ENCODE measurements at places on chromosomes 16 and 17.
A peak's percentile ranks its signal among the peaks of the same experiment; 100 is the strongest.

DNA sequence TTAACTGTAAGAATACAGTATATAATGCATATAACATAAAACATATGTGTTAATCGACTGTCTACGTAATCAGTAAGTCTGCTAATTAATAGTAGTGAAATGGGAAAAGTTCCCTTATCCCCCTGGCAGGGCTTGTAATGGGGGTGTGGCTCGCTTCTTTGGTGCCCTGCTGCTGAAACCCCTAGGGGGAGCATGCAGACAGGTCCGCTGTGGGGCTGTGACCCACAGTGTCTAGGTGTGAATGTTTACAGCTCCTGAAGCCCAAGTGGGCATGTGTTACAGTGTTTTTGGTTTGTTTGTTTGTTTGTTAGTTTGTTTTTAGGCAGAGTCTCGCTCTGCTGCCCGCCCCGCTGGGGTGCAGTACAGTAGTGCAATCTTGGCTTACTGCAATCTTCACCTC, 495.7 kb downstream of the SHISA9 start:
- DNase-seq, result no peak

- DNase-seq, result no peak
Measured at GRCh38 chr16:87959391-87959990, 8.3 kb downstream of the BANP start.

DNA sequence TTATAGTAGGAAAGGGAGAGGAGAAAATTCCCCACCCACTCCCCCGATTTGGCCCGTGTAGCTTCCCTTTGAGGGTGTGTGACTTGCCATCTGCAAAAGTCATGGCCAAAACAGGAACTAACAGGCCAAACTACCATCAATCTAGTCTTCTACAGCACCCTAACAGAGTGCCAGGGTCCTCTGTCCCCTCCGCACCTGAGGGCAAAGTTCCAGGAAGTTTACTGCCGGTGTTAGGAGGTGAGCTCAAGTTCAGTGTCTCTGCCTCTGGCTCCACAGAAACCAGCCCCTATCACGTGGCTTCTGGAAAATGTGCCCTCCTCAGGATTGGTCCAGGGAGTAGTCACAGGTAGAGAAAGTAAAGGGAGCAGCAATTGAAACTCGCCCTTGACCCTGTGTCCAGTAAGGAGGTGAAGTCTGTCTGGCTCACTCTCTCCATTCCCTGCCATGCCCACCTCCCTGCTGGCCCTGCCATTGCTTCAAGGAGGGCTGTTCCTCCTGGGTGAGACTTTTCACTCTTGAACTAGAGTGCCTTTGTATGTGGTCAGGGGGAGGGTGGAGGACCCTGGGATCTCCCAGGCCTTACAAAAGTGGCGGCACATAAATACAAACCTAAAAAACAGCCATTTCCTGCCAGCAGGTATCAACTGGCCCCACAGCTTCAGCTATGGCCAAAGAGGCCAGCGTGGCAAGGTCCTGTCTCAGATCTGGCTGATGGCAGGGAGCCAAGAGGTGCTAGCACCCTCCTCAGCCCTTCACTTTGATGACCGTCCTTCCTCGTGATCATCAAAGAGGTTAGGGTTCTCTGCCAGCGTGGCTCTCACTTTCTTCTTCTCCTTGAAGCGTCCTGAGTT, 5.3 kb downstream of the PRR15L start:
- no peak for DNase-seq

GRCh38 chr16:4925791-4926190, 11.2 kb downstream of the PPL start:
- no peak for DNase-seq

DNA sequence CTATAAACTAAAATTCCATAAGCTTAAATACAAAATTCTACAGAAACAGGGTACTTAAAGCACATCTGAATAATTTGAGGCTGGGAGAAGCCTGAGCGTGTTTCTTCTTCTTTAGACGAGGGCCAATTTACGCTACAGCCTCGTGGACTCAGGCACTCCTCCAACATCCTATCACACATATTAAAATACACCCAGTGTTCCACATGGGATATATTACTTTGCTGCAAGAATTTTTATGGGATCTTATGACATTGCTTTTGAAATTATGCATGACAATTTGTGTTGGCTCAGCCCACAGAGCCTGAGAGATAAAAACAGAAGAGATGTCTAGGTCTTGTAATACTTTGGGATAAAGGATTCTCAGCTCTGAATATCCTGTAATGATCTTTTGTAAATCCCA, 3.5 kb upstream of the TANGO6 start:
- no peak for DNase-seq

GRCh38 chr16:22675745-22676540, 138.0 kb upstream of the HS3ST2 start:
- DNase-seq, result no peak

DNA sequence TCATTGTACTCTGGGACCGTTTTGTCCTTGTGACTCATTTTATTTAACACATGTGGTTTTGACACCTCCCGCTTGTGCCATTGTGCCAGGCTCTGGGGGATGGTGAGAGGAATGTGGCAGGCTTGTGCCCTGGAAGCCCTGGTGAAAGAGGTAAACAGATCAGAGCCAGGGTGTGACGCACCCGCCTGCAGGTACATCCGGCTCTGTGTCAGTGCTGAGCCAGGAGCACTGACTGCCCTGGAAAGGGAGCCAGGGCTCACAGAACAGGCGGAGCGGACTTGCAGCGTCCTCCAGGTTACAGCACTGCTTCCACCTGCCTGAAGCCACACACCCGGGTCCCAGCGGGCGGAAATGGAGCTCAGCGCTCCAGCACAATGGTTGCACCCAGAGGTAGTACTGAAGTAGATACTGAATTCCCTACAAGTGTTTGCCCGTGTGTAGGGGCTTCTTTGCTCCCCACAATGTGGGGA, 30.6 kb downstream of the CDRT15 start:
- DNase-seq, result no peak

DNA sequence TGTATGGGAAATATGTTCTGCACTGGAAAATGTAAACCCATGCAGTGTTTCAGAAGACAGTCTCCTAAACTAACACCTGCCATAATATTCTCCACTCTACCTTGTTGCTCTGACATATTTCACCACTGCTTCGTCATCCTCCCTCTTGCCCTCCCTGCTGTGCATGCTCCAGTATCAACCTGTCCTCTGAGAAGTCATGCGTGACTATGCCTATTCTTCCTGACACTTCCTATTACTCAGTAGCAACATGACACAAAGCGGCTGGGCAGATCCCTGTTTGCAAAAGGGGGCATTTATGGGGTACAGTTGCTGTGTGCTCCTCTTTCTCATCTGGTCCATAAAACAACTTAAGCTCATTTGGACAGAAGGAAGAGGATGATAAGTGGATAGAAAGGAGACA, 805.6 kb upstream of the EEF2KMT start:
- DNase-seq, result no peak

DNA sequence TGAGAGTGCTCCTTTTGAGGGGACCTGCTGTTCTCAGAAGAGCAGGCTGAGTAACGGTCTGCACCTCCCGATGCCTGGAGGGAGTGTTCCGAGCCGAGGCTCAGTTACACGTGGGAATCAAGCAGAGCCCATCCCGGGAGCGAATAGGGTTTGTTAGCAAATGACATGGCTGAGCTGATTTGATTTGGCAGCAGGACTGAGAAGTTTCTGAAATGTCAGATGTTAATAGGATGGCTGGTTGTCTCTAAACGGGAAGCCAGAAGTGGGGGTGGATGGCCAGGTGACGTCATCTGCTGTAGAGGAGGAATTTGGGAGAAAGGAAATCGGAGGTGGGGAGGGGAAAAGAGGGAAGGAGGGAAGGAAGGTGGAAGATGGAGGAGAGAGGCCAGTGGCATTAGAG, 128.0 kb downstream of the RAP1GAP2 start:
- no peak for DNase-seq

DNA sequence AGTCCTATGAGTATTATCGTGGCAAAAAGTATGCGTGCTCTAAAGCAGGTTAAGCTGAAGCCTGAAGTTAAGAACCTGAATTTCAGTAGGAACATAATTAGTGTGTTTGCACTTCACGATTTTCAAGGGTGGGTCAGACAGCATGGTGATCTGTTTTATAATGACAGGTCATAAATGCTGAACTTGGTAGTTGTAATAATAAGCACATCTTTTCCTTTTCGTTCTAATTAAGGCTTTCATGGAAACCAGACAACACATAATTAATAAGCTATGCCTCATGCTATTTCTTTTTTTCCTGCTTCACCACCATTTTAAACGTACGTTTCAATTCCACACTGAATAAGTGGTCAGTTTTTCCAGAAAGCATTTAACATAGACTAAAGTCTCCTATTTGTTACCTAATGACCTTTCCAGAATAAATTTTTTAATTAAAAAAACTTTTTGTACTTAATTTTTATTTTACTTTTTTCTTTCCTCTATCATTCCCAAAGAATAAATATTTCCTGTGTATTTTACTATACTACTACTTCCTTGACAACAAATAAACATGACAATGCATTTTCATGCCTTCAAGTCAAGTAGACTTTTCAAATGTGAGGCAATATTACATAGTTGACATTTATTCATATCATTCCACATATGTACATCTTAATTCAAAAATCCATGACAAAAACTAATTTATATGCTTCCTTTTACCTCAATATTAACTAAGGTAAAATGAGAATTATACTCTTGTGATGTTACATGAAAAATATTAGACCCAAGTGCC, 22.4 kb downstream of the CMC2 start:
- no peak for DNase-seq

DNA sequence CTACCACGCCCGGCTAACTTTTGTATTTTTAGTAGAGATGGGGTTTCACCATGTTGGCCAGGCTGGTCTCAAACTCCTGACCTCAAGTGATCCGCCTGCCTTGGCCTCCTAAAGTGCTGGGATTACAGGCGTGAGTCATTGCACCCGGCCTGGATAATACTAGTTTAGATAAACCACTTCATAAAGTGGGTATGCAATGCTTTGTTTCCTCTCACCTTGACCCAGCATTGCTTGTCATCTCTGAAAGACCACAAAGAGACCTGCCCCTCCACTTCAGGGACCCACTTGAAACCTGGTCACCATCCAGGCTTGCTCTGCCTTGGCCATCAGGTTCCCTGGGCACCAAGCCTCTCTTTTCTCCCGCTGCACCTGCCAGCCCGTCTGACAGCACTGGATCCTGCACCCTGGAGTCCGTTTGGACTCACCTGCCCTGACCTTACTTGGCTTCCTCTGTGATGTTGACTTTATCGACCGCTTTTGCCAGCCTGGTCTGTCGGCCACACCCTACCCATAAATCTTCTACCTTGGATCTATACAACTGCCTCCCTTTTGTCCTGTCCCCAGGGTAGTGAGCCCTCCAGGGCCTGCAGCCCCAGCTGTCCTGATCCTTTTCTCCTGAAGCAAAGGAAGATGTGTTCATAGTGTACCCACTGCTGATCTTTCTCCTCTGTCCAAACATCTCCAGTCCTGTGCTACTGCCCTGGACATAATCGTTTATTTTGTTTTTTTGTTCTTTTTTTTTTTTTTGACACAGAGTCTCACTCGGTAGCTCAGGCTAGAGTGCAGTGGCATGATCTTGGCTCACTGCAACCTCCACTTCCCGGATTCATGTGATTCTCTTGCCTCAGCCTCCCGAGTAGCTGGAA, 12.7 kb upstream of the ZG16 start:
- DNase-seq, result peak; percentile 62

- DNase-seq, result no peak
Measured at GRCh38 chr17:59266745-59267144, 46.4 kb downstream of the GDPD1 start.

DNA sequence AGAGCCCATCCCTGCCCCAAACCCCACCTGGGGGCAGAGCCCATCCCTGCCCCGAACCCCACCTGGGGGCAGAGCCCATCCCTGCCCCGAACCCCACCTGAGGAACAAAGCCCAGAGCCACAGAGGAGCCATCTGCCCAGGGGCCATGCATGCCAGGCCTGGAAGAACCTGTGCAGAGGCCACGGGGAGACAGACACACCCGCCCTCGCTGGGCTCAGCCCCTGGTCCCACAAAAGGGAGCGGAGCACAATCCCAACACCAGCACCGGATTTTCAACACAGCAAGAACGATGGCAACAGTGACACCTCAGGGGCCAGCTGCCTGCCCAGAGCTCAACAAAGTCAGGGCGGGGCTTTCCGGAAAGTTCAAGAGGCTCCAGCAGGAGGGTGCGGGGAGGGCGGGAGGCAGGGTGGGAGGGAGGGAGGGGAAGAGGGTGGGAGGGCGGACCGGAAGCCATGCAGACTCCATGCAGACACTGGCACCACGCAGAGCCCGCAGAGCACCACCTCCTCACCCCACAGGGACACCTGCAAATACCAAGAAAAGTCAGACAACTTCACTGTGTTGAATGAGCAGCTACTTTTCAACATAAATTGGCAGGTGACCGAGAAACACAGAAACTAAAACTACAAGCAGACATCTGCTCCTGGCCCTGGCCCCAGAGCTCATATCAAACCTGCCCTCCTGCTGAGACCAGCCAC, 27.9 kb upstream of the C16orf95 start:
- DNase-seq, result no peak

GRCh38 chr17:17959520-17960361, 12.5 kb downstream of the TOM1L2 start:
- DNase-seq, result no peak

DNA sequence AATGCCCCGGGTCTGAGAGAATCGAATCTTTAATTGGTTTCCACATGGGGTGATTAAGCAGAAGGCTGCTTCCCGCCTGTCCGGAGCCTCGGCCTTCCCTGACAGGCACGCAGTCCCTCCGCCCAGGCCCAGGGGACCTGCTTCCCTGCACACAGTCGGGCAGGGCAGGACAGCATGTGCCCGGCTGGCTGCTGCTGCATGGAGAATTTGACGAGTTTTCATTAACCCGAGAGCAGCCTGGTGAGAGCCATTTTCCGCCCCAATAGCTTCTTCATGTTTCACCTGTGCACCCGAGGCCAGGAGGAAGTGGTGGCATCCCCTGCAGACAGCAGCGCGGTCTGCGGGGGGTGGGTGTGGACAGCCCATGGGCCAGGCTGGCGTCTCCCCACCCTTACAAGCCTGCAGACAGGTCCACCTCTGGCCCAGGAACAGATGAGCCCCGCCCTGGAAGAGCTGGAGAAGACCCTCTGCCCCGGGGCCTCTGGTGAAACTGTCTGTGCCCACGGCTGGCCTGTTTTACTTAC, 67.0 kb downstream of the KLHDC4 start:
- DNase-seq, result no peak

- no peak for DNase-seq
Measured at GRCh38 chr17:78890498-78890897, 12.5 kb downstream of the CEP295NL start.

DNA sequence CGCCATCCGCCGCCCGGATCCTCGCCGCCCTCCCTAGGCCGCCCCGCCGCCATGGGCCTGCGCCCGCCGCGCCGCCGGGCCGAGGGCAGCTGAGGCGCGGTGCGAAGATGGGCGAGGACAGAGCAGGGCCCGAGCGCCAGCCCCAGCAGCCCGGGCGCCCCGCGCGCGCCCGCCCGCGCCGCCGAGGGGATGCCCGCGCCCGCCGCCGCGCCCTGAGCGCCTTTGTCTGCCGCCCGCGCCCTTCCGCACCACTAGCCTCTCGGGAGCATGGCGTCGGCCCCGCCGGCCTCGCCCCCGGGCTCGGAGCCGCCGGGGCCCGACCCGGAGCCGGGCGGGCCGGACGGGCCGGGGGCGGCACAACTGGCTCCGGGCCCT, 278 bp downstream of the RAB11FIP3 start:
- DNase-seq, result no peak

DNA sequence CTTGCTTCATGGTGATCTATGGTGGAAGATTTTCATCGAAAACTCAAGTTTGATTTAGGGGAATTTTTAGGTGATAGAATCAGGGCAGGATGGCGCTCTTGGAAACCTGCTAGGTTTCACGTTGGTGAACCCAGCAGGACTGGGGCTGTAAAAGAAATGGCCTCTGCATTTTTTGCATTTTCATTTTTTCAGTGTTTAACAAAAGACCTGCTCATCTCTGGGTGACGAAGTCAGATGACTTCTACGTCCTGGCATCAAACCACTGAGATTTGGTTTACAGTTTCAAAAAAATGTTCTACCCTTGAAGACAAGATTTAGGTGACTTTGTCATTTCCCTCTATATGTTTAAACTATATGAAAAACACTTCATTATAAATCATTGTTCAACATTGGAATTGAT, 1.9 kb downstream of the PGS1 start:
- DNase-seq, result no peak
